Large intestine (tissue), 12 donors: ENCODE measurements at places on chromosomes 7 and 10. TPM values are rescaled to one million over a fixed set of nuclear protein-coding genes. Genes with fewer than 3 reads are reported as not detected.

GRCh38 chr10:27440478-27440877 lies 63.6 kb upstream of the RAB18 start:
- no peak for DNase-seq

GPR26 gene
- 0.16 TPM for polyA plus RNA-seq

- no peak for DNase-seq
Measured at GRCh38 chr7:123819001-123819400, 26.0 kb upstream of the HYAL4 start.

DNA sequence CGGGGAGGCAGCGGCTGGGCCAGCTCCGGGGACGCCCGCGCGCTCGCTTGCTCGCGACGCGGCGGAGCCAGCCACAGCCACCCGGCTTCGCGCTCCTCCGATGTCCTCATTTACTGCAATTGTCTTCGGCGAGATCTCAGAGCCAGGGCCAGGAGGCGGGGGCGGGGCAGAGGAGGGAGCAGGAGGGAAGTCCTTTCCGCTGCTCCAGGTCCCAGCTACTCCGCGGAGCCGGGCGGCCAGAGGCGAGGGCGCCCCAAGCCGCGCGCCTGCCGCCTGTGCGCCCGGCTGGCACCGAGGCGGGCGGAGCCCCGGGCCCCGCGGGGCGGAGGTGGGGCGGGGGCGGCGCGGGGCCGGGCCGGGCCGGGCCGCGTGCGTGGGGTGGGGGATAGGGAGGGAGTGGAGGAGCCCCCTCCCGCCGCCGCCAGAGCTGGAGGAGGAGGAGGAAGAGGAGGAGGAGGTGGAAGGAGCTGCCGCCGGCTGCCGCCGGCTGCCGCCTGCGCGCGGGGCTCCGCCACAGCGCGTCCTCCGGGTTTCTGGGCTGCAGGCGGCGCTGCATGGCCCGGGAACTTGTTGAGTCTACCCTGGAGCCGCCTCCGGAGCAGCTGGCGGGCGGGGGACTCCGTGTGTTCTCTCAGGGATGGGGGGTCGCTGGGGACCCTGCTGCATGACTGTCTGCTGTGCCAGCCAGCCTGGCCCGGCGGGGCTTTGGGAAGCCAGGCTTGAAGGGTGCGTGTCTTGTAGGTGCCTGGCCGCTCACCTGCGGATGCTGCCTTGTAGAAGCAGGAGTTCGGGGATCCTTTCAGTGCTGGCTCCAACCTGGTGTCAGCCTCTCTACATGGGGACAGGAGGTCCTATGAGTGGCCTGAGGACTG lies at the start of gene INSYN2A:
Gene INSYN2A, minus strand, starts transcription at position 310 of the 872 bp plus-strand sequence. CDS start 20,196 bp downstream, outside the sequence.
- DNase-seq, result peak; percentile 16

NET1 gene
- 122 TPM for polyA plus RNA-seq

DNA sequence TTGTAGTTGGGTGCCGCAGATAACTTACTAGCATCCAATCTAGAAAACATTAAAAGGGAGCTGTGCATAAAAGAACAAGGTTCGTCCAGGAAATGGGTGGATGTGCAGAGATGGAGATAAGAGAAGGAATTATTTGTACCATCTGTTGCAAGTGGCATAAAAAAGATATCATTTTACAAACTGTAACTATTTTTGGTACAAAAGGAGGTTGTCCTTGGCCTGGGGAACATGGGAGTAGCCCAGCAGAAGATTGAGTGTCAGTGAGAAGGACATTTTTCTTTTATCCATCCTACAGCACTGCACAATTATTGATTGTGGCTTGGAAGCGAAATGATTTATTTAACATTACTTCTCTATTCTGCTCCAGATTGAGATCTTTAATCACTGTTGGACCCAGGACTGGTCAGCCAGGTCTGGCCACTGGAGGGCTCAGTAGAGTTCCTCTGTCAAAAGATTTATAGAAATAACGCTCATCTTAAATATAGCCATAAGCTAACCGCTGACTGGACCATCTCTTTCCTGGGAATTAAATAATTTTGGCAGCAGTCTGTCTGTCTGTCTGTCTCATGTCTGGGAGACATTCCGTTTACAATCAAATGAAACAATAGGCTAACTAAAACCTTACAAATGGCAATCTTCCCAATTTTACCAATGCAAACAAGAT lies 254.1 kb downstream of the KIAA1217 start:
- DNase-seq, result no peak

GRCh38 chr7:32266932-32267475 lies 196.8 kb upstream of the PDE1C start:
- DNase-seq, result no peak

GPR146 gene
- 4.0 TPM for polyA plus RNA-seq

MAGI2 gene
- 2.6 TPM for polyA plus RNA-seq

GRCh38 chr7:27418541-27418940 lies 175.9 kb downstream of the EVX1 start:
- no peak for DNase-seq

DNA sequence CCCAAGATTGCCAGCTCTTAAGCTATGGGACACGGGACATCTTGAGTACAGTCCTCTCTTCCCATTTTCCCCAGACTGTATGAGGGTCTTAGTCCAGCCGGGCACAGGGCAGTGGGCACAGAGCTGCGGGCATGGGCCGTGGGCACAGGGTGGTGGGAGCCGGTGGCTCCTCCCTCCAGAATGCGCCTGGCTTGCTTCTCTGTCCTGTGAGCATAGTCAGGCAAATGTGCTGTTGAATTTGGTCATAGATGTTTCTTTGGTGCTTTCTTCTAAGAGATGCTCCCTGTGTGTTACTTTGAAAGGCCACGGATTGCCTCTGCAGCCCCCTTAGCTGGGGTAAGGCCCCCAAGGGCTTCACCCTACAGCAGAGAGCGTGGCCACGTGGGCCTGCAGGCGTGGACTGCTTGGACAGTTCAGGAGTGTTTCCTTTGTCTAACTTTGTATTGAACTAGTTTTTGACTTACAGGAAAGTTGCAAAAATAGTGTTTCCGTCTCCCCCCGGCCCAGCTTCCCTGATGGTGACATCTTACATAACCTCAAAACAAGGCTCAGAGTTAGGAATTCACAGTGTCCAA lies 24.7 kb downstream of the LRRC27 start:
- no peak for DNase-seq

GRCh38 chr10:124728830-124729661 lies 15.1 kb downstream of the FAM53B start:
- peak; percentile 77 for DNase-seq

DNA sequence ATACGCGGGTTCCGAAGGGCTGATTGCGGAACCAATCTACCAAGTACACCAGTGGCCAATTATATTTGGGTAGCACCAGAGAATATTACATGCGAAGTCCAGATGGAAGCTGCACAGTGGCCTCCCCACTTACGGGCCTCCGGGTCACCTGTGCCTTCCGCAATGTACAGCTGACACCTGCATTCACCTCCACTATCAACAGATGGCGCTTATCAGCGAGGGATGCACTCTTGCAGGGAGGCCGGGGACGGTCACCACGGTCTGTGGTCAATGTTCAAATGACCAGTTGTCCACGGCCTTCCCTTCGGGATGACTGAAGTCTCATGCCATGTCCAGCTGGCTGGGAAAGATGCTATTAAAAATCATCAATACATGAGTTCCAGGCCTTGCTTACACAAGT lies 47.6 kb downstream of the SLIT1 start:
- no peak for DNase-seq
